Activated gamma-delta T cell (primary cell): ENCODE measurements at places on chromosomes 3 and 15.

DNA sequence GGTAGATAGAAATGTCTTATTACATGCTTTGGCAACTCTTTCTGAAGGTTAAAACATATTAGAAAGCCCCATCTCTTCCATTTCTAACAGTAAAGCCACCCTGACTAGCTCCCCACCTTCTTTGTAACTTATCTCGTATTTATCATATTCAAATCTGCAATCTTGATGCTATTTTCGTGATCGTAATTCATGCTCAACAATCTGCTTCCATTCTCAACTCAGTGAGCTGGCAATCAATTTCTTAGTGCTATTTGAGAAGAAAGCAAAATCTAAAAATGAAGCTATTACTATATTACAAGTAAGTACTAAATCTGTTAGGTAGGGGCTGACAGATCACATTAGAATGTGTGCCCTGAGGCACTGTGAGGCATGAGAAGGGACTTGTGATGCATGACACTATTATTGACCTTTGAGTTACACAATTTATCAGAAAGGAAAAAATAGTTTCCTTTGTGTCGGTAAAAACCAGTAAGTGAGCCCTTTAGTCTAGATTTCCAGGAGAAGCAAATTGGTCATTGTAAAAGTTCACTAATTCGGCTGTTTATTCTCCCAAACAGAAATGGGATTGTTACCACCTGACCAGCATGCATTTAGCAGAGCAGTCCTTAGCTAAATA, 379.7 kb upstream of the CNTN6 start:
- no peak for DNase-seq

DNA sequence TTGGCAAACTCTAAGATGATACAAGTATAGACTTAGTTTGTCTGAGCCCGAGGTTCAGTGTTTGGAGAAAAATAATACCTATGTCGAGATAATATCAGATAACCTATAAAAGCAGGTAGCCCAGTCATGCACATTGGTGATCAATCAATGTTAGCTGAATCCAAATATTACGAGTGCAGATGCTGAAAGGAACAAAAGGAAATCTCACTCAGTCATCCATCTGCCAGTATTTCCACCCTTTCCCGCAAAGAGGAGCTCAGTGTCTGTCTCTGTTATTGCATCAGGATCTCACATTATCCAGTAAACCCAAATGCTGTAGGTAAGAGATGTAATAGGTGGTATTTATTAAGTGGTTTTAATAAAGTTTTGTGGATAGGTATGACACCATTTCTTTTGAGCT, 251.2 kb upstream of the CTDSPL start:
- DNase-seq = no peak

- no peak for DNase-seq
Observed at GRCh38 chr15:51396921-51397320, 55.5 kb downstream of the GLDN start.

GRCh38 chr15:42070976-42071350, 23.4 kb downstream of the PLA2G4D start:
- no peak for DNase-seq

GRCh38 chr3:108603691-108604090, 14.2 kb downstream of the DZIP3 start:
- DNase-seq = no peak

GRCh38 chr3:111666041-111666735, 71.0 kb upstream of the ZBED2 start:
- no peak for DNase-seq

GRCh38 chr3:141345528-141345927, 22.8 kb upstream of the ZBTB38 start:
- no peak for DNase-seq

DNA sequence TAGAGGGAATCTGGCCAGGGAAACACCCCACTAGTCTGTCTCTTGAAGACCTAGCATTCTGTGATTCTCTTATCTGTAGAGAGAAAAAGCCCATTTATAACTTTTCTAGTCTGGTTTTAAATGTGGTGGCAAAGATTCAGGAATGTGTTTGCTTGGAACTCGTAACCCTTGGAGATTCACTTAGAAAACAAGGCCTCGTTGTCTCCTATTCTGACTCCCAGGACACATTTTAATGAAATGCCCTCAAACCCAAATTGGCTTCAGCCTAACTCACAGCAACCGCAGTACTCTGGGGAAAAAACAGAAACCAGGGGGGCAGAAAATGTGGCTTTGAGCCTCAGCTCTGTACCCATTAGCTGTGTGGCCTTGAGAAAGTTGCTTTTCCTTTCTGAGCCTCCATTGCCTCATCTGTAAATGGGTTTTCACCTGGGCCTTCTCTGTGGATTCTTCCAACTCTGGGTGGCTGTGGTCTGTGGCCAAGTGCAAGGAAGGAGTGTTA, 36.5 kb downstream of the RPLP1 start:
- no peak for DNase-seq

DNA sequence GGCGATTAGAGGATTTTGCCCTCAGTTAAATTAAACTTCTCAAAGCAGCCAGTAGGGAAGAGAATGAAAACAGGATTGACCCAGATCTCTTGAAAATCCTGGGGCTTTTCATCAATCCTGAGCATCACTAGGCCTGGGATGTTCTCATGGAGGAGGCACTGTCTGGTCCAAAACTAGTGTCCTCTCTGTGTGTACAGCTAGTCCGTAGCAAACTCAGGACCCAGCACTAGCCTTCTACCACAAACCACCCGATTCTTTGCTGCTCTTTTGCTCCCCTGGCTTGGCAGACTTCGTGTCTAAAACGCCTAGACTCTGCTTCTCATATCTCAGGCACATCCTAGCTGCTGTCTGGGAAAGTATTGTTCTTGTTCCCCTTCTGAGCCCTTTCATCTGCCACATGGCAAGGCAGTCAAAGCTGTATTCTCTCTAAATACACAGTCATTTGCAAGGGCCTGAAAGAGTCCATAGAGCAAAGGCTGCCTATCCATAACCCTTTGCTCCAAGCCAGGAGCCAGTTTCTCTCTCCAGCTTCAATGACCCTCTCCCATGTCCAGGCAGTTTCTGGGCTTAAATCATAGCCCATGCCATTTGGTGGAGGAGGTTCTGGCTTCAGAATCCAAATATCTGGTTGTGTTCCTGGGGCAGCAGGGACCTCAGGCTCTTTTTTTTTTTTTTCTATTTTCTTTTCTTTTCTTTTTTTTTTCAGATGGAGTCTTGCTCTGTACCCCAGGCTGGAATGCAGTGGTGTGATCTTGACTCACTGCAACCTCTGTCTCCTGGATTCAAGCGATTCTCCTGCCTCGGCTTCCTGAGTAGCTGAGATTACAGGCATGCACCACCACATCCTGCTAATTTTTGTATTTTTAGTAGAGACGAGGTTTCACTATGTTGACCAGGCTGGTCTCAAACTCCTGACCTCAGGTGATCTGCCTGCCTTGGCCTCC, 52.4 kb downstream of the CDC25A start:
- no peak for DNase-seq

- DNase-seq = no peak
Observed at GRCh38 chr3:139746481-139746880, 68.7 kb upstream of the NMNAT3 start.

GRCh38 chr15:25947323-25948314, 84.5 kb upstream of the ATP10A start:
- no peak for DNase-seq

- DNase-seq = no peak
Observed at GRCh38 chr15:81492331-81492968, 118.4 kb upstream of the TMC3 start.

DNA sequence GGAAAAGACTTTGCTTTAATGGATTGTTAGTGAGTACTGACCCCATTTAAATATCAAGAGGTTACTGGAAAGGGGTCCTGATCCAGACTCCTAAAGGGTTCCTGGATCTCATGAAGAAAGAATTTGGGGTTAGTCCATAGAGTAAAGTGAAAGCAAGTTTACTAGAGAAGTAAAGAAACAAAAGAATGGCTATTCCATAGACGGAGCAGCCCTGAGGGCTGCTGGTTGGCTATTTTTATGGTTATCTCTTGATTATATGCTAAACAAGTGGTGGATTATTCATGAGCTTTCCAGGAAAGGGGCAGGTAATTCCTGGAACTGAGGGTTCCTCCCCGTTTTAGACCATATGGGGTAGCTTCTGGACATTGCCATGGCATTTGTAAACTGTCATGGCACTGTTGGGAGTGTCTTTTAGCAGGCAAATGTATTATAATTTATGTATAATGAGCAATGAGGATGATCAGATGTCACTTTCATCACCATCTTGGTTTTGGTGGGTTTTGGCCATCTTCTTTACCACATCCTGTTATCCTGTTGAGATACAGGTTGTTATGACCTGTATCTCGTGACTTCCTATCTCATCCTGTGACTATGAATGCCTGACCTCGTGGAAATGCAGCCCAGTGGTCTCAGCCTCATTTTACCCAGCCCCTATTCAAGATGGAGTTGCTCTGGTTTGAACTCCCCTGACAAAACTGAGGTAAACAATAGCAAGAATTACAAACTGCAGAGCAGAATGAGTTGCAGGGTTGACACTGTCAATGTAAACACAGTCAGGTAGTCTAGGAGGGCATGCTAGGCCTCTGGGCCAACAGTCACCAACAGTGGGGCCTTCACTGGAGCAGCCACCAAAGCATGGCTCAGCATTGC, 10.3 kb upstream of the GPR160 start:
- DNase-seq = no peak

- no peak for DNase-seq
Observed at GRCh38 chr3:32613183-32613582, 42.5 kb upstream of the DYNC1LI1 start.

- no peak for DNase-seq
Observed at GRCh38 chr3:112384769-112385168, 51.8 kb downstream of the CD200 start.

- DNase-seq = no peak
Observed at GRCh38 chr3:121529308-121529707, 16.5 kb downstream of the POLQ start.

DNA sequence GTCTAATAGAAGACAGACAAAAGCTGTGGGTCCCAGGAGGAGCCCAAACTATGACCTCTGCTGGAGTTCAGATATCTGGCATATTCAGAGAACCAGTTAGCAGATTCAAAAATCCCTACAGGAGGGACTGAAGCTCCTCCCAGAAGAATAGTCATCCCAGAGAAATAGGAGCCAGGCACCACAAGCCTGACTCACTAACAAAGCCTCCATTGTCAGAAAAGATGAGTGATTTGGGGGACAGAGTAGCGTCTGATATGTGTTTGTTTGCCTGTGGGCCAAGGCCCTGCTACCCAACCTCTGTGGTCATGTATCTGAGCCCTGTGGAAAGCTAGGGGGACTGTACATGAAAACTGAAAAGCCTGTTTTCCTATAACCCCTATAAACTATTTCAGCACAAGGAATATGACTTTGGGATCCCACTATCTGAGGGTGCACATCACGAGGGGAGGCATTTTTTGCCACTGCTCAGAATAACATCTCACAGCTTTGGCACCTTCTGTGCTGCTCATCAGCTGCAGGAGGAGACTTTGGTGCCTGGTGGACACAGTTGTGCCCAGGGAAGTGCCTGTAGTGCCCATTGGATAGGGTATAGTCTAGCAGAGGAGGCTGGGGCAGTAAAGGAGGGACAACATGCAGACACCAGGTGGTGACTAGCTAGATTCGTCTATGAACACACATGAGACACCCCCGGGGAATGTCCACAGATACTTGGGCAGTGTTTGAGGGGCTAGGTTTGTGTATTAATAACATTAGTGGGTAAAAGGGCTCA, 9.7 kb upstream of the LARP6 start:
- DNase-seq = no peak

- DNase-seq = no peak
Observed at GRCh38 chr3:37816271-37816670, 45.4 kb upstream of the CTDSPL start.

DNA sequence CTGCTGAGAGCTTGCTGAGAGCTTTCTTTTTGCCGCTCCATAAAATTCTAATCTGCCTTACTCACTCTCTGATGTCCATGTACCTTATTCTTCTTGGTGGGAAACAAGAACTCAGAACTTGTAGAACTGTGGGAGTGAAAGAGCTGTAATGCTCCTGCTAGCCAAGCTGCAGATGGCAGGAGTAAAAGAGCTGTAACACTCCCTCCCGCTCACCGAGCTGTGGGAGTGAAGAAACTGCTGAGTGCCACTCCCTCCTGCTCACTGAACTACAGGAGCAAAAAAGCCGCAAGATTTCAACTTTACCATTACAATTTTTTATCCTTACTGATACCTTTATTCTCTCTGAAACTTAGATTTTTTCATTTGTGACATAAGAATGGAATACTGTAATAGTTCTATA, 199.1 kb downstream of the SI start:
- no peak for DNase-seq

DNA sequence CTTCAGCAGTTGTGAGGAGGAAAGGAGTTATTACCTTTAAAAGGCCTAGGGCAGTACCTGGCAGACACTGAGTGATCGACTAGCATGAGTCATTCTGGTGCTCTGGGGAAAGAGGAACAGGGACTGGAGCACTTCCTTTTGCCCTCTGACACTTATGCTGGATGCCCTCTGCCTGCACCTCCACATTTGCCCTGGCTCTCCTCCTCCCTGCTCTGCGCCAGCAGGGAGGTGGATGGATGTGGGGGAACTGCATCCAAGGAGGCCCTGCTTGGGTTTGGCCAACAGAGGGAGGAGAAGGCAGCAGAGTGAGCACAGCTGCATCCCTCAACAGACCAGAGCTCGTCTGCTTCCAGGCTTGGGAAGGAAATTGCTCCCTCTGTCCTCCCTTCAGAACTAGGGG, 75.0 kb downstream of the SEMA5B start:
- no peak for DNase-seq

DNA sequence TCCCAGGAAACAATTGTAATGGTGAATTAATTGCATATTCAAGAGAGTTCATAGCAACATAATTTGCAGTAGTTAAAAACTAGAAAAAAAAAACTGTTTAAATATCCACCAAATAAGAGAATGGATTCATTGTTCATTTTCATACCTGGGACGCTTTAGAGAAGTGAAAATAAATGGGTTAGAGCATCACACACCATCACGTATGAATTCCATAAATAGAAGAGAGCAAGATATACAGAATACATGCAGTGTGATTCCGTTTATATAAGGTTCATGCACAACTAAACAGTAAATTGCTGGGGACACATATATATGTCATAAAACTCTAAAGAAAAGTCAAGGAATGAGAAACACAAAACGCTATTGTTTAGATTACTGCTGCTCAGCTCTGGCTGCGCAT, 577.0 kb upstream of the KCNMB2 start:
- no peak for DNase-seq

GRCh38 chr3:104676241-104676640, 690.5 kb upstream of the ALCAM start:
- DNase-seq = no peak

- no peak for DNase-seq
Observed at GRCh38 chr3:106183762-106184391, 315.1 kb upstream of the CBLB start.

DNA sequence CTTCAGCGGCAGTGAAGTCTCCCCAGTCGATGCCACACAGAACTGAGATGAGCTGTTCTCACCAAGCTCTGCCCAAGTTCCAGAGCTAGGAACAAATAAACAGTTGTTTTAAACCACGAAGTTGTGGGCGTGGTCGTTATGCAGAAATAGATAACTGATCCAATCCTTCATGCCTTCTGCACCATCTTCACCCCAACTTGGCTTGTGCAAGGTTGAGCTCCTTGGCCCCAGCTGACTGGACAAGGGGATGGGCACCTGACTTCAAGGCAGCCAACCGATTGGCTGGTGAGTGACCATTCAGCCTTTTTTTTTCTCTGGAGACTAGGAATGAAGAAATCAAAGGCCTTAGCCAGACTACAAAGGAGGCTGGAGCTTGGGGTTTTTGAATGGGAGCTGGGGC, 23.9 kb downstream of the LINGO1 start:
- DNase-seq = no peak

GRCh38 chr15:73329501-73330200, 39.1 kb downstream of the HCN4 start:
- no peak for DNase-seq

- no peak for DNase-seq
Observed at GRCh38 chr3:184872200-184872599, 60.2 kb downstream of the VPS8 start.

- peak; percentile 27 for DNase-seq
Observed at GRCh38 chr15:90530250-90531051, 728 bp downstream of the CRTC3 start.
